ENCODE measurements at places on chromosomes 11 and 22. TPM values are rescaled to one million over a fixed set of nuclear protein-coding genes. Genes with fewer than 3 reads are reported as not detected.

GRCh38 chr11:120086651-120087050, 51.3 kb downstream of the TRIM29 start:
- no peak for DNase-seq

- peak; percentile 52 for DNase-seq
These were observed 53.9 kb upstream of the RCE1 start for GRCh38 chr11:66789097-66789890.

DNA sequence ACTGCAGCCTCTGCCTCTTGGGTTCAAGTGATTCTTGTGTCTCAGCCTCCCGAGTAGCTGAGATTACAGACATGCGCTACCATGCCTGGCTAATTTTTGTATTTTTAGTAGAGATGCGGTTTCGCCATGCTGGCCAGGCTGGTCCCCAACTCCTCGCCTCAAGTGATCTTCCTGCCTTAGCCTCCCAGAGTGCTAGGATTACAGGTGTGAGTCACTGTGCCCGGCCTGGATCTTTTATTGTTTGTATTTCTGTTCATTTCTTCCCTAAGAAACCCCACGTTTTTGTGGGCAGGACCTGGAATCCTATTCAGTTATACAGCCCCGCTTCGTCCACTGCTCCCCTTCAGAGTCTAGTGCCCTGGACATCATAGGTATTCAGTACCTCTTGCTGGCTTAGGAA, 28.7 kb downstream of the ZBTB16 start:
- no peak for DNase-seq

GRCh38 chr22:48152164-48152775, 1389.8 kb downstream of the TBC1D22A start:
- DNase-seq, result no peak

DNA sequence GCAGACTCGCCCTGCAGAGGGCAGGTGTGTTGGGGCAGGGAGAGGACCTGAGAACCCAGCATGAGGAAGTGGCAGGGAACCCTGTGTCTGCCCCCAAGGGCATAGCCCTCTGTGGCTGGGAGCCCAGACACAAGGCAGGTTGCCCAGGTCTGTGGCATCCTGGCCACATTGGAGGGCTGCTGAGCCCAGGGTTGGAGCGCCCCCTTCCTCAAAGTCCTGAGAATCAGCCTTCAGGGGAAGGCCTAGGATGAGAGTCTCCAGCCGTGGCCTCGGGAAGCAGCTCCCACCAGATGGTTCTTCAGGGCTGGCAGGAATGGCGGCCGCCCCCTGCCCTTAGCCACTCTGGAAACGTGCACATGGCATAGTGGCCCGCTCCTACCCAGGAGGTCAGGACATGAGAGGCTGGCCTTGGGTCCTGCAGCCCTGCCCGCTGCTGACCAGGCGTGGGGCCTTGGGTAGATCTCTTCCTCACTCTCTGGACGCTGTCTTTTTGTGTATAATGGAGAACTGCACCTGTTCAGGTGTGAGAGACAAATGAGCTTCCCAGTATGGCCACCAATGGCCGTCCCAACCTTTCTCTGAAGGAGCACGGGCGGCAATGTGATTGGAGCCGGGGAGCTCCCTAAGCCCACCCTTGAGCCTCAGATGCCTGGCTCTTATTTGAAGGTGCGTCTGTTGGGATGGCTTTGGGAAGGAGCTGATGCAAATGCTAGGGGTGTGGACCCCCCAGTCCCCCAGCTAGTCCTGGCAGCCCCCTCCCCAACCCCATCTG, 4.6 kb upstream of the CDC42BPG start:
- no peak for DNase-seq

DNA sequence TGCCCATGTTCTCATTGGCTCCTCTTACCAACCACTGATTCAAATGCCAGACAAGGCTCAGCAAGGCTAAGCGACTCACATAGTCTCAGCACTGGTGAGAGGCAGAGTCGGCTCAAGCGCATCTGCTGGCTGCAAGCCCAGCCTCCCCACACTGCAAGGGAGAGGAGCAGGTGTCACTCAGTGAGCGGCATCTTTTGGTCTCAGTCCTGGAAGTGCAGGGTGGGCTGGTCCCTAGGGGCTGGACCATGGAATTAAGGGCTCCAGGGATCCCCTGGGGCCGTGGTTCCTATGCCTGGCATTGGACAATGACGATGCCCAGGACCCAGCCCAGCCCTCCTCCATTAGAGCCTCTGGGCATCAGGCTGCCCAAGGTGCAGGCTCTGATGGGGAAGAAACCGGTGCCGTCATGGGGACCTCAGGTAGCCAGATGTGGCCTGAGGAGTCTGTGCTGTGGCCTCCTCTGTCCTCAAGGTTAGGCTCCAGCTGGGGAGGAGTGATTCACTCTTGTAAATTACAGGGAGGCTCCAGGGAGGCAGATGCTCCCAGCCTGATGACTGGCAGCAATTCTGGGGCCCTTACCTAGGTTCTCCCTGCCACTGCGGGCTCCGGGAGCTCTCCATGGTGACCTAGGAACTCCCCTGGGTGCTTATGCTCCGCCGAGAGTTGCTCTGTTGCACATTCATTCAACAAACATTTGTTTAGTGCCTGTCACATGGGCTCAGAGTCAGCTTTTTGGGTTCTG, 28.0 kb downstream of the FADS2 start:
- DNase-seq, result no peak

GRCh38 chr22:20523086-20523983, 15.9 kb downstream of the MED15 start:
- DNase-seq, result no peak

- DNase-seq, result peak; percentile 73
These were observed 454.6 kb downstream of the MIAT start for GRCh38 chr22:27111796-27112672.

DNA sequence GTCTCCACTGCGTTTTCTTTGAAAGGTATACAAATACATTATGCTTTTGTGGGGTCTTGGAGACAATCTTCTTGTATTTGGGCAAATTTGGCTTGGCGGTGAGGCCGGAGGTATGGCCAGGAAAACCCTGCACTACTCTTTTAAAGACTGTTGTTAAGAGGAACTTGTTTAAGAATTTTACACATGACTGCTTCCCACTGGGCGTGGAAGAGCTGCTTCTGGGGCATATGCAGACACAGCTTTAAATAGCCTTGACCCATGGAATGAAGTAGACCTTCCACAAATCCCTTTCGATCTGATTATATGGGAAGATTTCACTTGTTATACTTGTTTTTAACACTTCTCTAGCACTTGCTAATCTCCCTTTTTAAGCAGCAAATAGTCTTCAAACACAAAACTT, 453.6 kb downstream of the MN1 start:
- DNase-seq, result peak; percentile 58

The RAB3IL1 gene
- 9.6 TPM for total RNA-seq

The SAA1 gene
- total RNA-seq, result 4.8 TPM

The C11orf65 gene
- total RNA-seq, result not detected

The PATE2 gene
- not detected for total RNA-seq

All from Caki2 (cell line).